Muscle of back (tissue), 13 donors: ENCODE measurements at places on chromosomes 7 and 10.
A peak's percentile ranks its signal among the peaks of the same experiment; 100 is the strongest.

- no peak for DNase-seq
These were observed 552.9 kb downstream of the ARL4A start for GRCh38 chr7:13240349-13240748.

DNA sequence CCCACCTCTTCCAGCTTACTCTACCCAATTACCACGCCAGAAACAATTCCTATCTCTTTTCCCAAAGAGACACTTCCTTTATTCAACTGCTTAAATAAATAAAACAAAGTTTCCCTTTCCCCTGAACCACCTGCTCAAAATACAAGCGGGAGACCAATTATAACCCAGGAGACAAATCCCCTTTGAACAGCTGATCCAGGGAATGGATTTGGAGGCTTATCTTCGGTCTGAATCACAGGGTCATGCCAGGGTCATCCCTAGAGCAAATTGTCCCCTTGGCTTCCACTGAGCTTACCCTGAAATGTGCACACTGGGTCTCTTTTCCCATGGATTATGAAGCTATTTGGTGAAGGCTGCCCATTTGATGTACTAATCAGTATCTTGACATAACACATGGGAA is 99.9 kb upstream of the JAZF1 start:
- DNase-seq = peak; percentile 52

- no peak for DNase-seq
These were observed 70.4 kb upstream of the NFE2L3 start for GRCh38 chr7:26081638-26082037.

DNA sequence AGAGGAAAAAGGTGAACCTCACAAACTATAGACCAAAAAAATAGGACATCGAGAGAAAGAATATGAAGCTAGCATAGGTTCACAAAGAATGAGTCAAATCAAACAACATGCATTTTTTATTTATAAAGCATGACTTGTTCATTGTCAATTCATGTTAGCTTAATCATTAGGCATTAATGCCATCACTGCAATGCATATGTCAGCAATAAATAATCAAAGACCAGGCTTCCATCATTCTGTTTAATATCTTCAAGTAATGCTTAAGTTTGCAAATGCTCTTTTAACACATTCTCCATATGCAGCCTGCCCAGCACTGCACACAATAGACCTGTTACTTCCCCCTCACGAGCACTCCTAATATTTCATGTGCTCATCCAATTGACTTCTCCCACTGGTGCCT is 8.9 kb upstream of the MAGI2 start:
- no peak for DNase-seq

GRCh38 chr10:3857318-3857717 is 72.3 kb upstream of the KLF6 start:
- DNase-seq = no peak

GRCh38 chr10:64529003-64529350 is 1007.8 kb downstream of the REEP3 start:
- DNase-seq = no peak

- peak; percentile 44 for DNase-seq
These were observed 208.4 kb upstream of the KLF14 start for GRCh38 chr7:130942211-130942964.

GRCh38 chr10:5497948-5498730 is 1.2 kb downstream of the CALML5 start:
- no peak for DNase-seq

DNA sequence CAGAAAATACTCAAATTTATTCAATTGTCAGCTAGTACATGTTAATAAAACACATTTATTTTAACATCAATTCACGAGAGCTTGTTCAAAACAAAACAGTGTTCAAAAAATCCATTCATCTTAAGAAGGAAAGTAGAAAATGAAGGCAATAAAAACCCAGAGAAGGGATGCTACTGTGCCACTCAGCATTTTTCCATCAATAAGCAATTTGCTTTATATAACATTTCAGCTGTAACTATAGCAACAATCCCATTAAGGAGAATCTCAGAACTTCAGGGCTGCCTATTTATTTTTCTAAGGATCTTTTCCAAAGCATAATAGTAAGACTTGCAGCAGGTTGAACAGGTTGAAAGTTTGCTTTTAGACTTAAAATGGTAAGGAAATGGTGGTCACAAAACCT is 190.5 kb downstream of the PCLO start:
- DNase-seq = no peak

GRCh38 chr7:81462672-81463071 is 307.2 kb downstream of the HGF start:
- DNase-seq = no peak

DNA sequence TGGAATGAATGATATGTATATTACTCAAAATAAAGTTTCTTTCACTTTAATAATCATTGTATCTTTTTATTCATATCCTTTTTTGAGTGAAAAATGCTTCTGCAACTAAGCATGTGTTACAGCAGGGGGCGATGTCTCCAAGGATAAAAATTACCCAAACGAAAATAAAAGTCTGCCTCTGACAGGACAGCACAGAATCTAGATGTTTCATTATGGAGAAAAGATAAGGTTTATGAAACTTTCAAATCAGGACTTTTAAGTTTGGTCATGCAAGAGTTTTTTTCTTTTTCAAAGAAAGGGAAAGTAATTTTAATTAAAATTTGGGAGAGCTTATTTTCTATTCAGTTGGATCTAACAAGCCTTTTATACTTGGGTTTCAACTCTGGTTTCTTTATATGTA is 48.4 kb downstream of the TES start:
- peak; percentile 55 for DNase-seq

- no peak for DNase-seq
These were observed 104.2 kb downstream of the ADK start for GRCh38 chr10:74255214-74255613.

DNA sequence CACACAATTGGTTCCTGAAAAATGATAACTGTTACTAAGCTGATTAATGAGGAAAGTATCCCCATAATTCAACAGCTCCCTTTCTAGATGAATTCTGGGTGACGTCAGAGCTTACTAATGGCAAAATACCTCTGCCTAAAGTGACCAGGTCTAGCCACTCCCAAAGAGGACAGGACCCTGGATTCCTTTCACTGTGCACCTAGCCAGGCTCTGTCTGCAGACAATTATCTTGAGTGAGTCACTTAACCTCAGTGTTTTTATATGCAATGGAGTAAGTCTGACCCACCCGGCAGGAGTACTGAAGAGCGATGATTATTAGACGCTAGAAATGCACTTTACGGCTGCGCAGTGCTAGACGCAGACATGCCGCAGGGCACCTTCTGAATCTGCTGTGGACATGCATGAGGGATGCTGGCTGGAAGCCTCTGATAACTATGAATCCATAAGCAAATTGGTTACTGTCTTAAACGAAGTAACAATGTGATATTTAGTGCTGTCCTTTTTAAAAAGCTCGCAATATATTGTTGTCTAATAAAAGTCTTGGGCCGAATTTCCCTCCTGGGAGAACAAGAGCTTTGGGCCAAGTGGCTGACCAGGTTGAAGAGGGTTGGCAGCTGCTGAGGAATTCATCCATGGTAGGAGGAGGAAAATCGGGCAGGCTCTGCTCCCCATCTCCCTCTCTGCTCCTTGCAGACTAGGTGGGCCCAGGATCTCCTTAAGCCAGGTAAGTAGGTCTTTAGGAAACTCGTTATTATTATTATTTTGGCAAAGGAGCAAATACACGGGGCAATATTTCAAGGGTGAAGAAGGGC is 4.6 kb upstream of the INPP5A start:
- no peak for DNase-seq

GRCh38 chr10:79038841-79039201 is 29.9 kb upstream of the ZMIZ1 start:
- DNase-seq = peak; percentile 45

GRCh38 chr7:80134536-80135308 is at the start of gene GNAI1:
GNAI1 (plus strand) TSS chr7:80134831; CDS start chr7:80135161, 330 bp downstream.
- peak; percentile 83 for DNase-seq

DNA sequence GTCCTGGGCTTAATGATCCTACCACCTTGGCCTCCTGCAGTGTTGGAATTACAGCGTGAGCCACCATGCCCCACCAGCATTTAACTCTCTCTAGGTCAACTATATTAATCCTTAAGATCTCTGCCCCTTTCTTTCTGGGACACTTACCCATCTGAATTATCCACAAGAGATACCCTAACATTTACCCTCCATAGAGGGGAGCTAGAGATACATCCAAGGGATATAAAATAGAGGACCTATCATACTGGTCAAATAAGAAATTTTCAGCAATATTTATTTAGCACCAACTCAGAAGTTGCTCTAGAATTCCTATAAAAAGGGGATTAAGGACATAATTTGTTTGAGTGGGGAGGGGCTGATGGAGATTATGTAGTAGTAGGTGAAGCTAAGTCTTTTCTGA is 96.5 kb downstream of the OTUD1 start:
- DNase-seq = no peak

- peak; percentile 60 for DNase-seq
These were observed 24.5 kb upstream of the KLF14 start for GRCh38 chr7:130758429-130759056.

- no peak for DNase-seq
These were observed 63.5 kb downstream of the MINDY3 start for GRCh38 chr10:15796762-15797161.

DNA sequence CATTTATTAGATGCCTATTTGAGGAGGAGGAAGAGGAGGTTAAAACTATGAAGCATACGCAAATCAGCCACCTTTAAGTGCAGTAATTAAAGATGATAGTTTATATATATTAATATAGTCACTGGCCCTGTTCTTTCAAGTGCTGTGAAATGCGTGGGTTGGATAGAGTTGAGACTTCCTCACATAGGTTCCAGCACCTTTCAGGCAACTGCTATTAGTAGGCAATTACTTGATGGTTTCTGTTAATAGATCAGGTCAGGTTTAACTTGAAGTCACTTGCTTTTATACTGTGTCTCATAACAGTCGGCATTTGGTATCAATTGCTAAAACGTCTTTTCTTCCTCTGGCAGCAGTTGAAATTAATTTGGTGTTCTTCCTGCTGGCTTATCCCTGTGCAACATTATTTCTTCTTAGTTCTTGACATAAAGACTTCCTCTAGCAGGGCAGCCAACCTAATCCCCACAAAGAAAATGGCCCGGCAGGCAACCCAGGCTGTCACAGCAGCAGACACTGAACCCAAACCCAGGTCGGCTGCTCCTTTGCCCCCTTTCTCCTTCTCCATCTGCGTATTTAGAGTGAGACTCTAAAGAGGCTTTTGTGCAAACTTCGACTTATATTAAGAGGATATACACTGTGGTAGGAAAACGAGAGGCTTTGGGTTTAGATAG is 35.3 kb upstream of the BET1 start:
- DNase-seq = no peak

GRCh38 chr10:79007421-79008319 is 61.1 kb upstream of the ZMIZ1 start:
- no peak for DNase-seq

DNA sequence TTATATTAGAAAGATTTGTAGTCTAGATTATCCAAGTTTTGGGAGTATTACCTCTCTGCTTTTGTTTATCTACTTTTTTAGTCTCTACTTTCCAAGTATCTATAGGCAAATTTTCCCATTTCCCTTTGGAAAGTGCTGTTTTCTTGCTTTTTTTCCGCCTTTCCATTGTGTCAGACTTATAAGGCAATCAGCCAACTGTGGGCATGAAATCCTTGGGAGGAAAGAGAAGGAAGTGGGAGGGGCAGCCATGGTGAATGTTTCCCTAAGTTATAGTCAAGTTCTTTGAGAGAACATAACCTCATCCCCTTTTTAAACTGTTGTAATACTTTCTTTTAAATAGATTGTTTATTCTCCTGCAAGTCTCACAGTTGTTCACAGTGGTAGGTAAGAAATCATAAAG is 52.6 kb downstream of the PTEN start:
- no peak for DNase-seq

GRCh38 chr7:17408245-17408903 is 109.9 kb downstream of the AHR start:
- no peak for DNase-seq

DNA sequence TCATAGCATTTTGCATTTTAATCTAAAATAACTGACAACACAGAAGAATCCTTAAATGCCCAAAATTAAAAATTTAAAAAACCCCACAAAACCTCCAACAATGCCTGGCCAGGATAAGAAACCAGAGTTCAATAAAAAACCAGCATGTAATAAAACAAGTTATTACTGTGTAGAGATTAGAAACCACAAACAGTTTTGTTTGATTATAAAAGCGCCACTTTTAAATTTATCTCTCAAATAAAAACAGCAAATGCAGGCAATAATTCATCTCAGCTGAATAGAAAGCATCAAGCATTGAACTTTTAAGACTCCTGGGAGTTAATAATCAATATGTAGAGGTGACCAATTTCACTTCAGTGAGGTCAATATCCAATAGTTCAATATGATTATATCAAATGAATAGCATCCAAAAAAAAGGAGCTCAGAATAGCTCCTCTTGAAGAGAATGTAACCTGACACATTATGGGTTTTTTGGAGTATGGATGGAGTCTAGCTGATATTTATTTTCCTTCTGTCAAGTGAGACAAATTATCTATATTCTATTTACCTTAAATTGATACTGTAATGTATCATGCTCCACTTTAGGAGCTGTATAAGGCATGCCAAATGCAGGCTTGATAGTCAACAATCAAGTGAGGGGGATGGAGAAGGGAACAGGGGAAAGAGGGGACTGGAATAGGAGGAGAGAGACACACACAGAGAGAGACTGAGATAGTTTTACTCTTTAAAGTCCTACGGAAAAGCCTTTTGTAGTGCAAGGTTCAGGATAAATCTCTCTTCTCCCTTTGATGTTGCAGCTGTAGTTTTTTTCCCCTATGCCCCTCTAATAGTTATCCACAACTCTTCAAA is 130.9 kb downstream of the RSU1 start:
- DNase-seq = no peak

GRCh38 chr10:96014473-96015102 is 28.8 kb upstream of the CCNJ start:
- DNase-seq = no peak

DNA sequence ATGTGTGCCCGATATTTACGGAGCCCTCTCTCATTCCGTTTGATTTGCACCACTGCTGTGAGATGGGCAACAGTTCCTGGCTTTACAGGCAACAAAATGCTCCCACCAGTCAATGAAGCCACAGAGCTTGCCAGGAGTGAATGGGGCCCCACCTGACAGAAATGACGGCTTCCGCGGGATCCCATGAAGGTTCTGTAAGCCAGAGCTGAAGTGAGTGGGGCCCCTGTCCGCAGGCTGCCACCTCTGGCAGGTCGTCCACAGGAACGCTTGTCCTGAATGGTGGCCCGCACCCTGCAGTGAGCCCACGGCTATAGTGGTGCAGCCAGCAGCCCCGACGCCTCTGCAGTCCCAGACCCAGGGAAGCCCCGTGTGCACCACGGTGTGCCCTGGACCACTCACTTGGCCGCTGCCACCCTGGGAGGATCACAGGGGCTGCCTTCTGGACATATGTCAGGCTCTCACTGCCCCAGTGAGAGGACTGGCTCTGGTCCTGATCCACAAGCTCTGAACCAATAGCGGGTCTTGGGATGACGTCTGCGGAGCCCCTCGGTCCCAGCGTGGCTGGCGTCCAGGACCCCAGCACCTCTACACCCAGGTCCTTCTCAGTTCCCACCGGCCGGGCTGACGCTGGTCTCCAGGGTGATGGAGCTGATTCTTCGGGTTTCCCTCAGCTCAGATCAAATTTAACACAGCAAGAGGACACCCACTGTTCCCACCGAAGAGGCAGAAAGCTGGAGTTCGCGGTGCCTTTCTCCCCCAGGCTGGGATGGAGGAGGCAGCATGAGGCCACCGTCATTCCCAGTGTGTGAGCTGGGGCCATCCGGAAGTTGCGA is 511.9 kb downstream of the DNAJB6 start:
- no peak for DNase-seq

- no peak for DNase-seq
These were observed 15.4 kb downstream of the NFE2L3 start for GRCh38 chr7:26167303-26167934.

GRCh38 chr10:68253346-68253745 is 21.4 kb upstream of the ATOH7 start:
- DNase-seq = no peak

- peak; percentile 28 for DNase-seq
These were observed 595.5 kb downstream of the INHBA start for GRCh38 chr7:41107330-41107937.
